ENCODE measurements at places on chromosomes 7 and 10. TPM values are rescaled to one million over a fixed set of nuclear protein-coding genes. Genes with fewer than 3 reads are reported as not detected.

DNAJB9 gene
- total RNA-seq: 41.9 TPM

UCN3 gene
- not detected for total RNA-seq

CHST3 gene
- 37.4 TPM for total RNA-seq

PRRT4 gene
- total RNA-seq: not detected

NYAP1 gene
- total RNA-seq: 0.64 TPM

SSC4D gene
- 0.64 TPM for total RNA-seq

NCF1 gene
- total RNA-seq: not detected

CALHM1 gene
- not detected for total RNA-seq

LIPJ gene
- under 0.01 TPM for total RNA-seq

MTG1 gene
- 35.4 TPM for total RNA-seq

DNA sequence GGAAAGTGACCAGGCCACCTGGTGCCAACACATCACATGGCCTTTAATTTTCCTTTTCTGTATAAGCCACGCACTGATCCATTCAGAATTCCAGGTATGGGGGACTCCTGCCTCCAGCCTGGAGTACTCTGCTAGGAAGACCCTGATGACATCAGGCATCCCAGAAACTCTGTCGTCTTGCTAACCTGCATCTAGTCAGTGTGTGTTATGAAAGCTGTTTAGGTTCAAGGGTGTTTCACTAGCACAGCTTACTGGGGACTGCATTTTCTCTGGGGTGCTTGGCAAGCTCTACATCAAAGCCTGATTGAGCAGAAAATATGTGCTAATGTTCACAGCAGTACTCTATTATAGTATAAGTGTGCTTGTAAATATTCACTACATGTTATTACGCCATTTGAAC, 100.6 kb upstream of the MGMT start:
- no peak for DNase-seq

DNA sequence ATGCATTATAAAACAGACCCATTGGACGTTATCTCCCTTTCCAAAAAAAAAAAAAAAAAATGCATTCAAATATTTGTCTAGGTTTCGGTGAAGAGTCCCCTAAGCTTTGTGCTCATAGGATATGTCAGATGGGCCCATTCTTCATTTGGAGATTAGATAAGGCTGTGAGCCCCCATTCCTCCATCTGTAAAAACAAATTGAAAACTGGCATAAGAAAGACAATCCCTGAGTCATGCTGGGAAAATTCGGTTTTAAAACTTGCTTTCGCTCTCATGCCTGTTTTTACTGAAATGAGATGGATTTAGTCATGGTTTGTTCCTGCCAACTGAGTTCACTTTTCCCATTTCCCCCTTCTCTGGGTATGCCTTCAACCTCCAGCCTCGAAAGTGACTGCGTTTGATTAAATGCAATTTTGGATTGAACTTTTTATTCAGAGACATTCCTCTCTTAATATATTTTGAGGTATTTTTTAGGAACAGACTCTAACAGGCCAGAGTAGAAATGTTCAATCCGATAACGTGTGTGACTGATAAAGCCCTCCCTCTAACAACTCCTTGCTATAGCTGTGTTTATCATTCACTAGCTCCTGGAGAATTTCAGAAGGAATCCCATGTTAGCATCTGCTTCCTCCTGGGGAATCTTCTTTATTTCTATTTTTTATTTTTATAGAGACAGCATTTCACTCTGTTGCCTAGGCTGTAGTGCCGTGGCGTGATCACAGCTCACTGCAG, 190.9 kb upstream of the LYZL2 start:
- peak; percentile 83 for DNase-seq

DNA sequence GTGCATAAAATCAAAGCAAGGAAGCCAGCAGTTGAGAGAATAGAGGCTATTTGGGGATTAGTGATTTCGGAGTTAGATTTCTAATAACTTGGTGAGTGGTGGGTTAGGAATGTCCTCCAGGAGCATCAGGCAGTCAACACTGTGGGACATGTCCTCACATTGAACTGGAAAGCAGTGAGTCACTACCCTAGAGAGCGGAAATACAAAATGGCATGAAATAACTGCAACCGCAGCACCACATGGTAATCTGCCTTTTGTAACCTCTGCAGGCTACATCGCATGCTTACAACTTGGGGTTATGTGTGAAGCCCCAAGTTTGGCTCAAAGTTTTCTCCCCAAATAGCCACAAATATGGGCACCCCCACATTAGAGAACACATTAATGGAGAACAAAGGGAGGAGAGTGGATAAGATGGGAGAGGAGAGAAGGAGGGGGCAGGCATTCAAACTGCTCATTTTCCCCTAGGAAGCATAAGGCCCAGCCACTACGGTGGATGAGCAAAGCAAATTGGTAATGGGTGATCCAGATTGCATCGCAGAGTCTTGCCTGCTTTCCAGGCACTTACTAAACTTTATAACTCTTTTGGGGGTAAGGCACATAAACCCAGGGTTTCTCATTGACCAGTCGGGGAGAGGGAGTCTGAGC, 22.0 kb upstream of the SLF2 start:
- DNase-seq: peak; percentile 97

GRCh38 chr10:133520193-133520738, 6.9 kb upstream of the CYP2E1 start:
- DNase-seq: peak; percentile 63

DNA sequence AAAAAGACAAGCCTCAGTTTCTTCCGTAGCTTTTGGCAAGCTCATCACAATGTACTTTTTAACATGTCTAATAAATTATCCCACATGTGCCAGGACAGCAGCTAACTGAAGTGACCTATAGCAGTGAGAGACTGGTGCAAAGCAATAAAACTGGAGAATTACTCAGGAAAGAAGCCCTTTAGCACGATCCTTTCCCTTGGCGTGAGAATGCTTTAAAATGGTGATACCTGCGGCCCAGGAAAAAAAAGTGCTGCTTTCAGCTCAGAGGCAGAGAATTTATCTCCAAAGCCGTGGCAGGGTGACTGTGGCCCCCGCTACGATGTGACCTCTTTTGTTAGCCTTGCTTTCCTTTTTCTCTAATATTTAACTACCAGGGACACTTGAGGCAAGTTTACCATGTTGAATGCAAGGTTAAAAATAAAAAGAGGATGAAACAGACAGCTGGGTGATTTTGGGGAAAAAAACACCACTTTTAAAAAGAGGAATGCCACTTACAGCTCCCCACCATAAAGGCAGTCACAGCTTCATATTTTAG, 184.0 kb downstream of the FANK1 start:
- no peak for DNase-seq

GRCh38 chr7:159033473-159033825, 111.2 kb downstream of the VIPR2 start:
- DNase-seq: no peak

GRCh38 chr7:91347290-91347689, 83.1 kb downstream of the FZD1 start:
- no peak for DNase-seq

DNA sequence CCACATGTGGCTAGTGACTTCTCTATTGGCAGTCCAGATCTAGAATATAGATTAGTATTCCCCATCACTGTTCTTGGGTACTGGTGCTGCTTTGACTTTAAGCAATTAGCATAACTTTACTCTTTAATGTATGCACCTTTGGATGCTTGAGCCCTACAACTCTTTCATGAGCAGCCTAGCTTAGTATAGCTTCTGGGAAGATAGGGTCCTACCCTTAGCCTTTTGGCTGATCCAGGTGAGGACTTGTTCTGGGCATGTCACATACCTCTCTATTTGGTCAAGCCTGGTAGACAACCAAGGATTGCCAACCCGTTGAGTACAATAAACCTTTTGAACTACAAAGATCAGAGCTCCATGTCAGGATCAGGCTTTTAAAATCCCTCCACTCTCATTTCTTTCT, 17.7 kb downstream of the PCGF5 start:
- DNase-seq: no peak

GRCh38 chr10:124129471-124129870, 36.1 kb upstream of the CHST15 start:
- no peak for DNase-seq

- DNase-seq: no peak
Observed at GRCh38 chr7:37683246-37684120, at the start of gene GPR141. Gene GPR141, plus strand, starts transcription at chr7:37683766. Its CDS starts 56,628 bp downstream, at chr7:37740394.

DNA sequence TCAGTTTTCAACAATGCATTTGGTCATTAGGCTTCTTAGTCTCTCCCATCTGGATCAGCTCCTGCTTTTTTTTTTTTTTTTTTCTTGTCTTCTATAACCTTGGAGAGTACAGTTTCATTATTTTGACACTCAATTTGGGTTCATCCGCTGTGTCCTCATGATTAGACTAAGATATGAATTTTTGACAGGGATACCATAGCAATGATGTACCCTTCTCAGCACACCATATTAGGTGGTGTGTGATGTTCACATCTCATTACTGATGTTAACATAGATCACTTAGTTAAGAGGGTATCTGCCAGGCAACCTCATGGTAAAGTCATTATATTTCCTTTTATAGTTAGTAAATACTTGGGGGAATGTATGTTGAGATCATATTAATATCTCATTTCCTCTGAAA, 445.5 kb upstream of the IGFBP3 start:
- no peak for DNase-seq

GRCh38 chr7:92987095-92987494, 130.7 kb downstream of the SAMD9 start:
- peak; percentile 42 for DNase-seq

DNA sequence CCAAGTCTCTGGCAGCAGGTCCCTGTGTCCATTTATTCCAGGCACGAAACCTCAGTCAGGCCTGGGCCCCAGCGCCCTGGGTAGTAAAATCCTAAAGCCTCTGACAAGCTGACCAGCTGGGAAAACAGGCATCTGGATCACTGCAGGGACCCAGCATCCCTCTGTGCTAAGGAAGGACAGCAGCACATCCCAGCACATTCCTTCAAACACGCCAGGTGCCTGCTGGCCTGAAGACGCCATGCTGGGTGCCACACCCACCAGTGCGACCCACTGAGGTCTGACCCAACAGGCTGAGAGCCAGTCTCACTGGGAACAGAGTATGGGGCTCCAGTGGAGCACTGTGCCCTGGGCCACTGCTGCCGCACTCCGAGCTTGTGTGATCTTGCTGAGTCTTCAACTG, 6.4 kb downstream of the DNAJB12 start:
- no peak for DNase-seq

DNA sequence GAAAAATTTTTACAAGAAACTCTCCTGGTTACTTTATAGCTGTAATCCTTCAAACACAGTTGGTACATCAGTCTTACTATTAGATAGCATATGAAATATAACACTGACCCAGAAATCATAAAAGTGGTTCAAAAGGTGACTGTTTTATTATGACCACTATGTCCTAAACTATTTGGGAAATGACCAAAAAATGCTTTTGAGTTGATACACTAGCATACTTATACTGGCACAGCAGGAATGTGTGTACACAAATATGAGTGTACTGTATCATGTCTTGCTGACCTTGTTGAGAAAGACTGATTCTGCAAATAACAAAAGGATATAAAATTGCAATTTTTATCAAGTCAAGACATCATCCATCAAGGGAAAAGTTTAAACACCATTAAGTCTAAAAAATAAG, 24.3 kb downstream of the CSTF2T start:
- DNase-seq: peak; percentile 6

DNA sequence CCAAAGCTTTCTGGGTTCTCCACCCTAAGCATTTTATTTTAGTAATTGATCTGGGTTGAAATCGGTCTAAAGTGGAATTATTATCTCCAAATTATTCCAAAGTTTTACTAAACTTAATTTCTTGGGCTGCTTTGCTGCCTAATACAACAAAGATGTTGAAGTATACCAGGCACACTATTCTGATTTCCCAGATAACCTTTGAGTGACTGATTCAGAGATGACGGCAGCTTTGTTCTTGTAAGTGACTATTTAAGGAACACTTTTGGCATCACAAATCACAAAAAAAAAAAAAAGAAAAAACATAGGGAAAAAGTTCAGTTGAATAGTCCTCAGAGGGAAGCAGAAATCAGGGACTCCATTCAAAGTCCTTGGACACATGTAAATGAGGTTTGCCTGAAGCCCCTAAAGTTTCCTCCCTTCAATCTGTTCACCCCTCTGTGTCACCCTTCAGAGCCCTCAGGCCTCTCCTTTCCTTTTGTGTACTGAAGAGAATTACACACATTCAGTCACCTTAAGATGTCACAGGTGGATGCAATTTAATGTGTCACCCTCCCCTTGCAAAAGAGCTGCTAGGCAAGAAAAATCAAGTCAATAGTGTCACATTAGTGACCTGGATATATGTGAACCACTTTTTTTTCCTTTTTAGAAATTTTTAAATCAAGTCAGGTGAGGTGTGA, 81.5 kb downstream of the RTKN2 start:
- peak; percentile 72 for DNase-seq

GRCh38 chr7:83130623-83131545, 31.8 kb downstream of the PCLO start:
- no peak for DNase-seq

DNA sequence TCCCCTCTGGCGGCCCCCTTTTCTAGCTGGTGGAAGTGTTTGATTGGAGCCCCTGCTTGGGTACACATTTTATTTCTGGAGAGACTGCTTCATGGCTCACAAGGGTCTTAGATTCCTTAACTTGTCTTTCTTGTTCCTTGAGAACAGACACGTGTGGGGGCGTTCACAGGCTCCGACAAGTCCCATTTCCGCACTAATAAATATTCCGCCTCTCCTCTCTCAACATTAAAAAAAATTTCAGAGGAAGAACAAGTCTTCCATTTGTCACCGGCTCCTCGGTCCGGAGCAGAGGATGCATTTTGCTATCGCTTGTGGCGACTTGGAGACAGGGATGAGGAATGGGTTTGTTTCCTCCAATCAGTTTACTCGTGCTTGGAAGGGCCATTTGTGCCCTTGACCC, 134.0 kb upstream of the PODXL start:
- no peak for DNase-seq

- no peak for DNase-seq
Observed at GRCh38 chr7:27900006-27900405, 160.0 kb downstream of the TAX1BP1 start.

- peak; percentile 32 for DNase-seq
Observed at GRCh38 chr7:21317966-21318915, 109.6 kb upstream of the SP4 start.

DNA sequence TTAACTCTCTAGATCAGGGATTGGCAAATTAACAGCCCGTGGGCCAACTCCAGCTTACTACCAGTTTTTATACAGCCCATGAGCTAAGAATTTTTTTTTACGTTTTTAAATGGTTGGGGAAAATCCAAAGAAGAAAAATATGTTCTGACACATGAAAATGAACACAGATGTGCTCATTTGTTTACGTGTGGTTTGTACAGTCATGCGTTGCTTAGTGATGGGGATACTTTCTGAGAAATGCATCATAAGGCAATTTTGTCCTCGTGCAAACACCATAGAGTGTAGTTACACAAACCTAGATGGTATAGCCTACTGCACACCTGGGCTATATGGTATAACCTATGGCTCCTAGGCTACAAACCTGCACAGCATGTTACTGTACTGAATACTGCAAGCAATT, 8.3 kb upstream of the SMKR1 start:
- DNase-seq: peak; percentile 91

- DNase-seq: peak; percentile 41
Observed at GRCh38 chr7:27661811-27662489, 733 bp downstream of the HIBADH start.

- DNase-seq: no peak
Observed at GRCh38 chr7:16433568-16434122, 12.3 kb upstream of the CRPPA start.

DNA sequence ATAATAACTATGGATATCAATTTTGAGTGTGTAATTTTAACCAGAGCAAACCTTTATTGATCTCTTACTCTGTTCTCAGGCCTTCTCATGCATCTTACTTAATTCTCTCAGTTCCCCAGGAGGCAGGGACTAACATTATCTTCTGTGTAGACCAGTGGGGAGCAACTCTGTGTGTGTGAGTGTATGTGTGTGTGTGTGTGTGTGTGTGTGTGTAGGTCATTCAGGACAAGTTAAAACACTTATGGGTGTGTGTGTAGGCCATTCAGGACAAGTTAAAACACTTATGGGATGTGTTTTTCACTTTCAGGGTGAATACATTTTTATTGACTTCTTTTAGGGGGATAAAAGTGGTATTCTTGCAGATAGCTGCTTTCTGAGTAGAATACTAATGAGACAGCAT, 145.0 kb downstream of the ADAM12 start:
- DNase-seq: no peak

Measured in fibroblast of villous mesenchyme (primary cell).